Dermis blood vessel endothelial cell (primary cell): ENCODE measurements at places on chromosomes 3 and 15. TPM values are rescaled to one million over a fixed set of nuclear protein-coding genes. Genes with fewer than 3 reads are reported as not detected.

ST6GAL1 gene
- 104 and 126 TPM in 2 replicates for total RNA-seq

RTP4 gene
- 1.7 and 3.1 TPM in 2 replicates for total RNA-seq

DNA sequence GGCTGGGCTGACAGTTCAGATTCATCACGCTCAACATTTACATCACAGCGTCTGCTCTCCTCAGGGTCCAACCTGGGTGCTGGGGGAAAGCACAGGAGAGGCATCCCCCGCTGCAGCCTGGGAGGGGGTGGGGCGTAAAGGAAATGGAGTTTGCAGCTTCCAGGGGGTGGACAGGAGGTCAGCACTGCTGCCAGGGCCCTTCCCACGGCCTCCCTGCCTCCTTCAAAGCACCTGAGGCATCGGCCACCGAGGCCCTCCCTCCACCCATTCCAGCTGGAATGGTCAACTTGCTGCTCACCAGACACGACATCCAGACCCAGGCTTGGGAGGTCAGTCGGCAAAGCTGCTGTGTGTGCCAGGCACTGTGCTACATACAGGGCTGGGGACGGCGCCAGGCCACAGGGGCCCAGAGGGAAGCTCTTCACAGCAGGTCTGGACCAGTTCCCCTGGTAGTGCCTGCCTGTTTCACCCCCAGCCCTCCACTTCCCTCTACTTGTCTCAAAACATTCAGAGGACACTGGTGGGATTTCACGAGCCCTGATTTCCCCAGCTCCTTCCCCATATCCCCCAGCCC, 120.7 kb downstream of the ANP32A start:
- DNase-seq, result peak; percentile 9

ZNF660 gene
- 0.79 and 2.2 TPM in 2 replicates for total RNA-seq

GRCh38 chr3:26622621-26623418, at the start of gene LRRC3B:
Gene LRRC3B, plus strand, starts transcription at chr3:26622772. Its CDS starts 86,901 bp downstream, at chr3:26709673.
- no peak for DNase-seq

GRCh38 chr3:194877291-194878119, 191.8 kb downstream of the FAM43A start:
- DNase-seq, result no peak

- DNase-seq, result peak; percentile 72
Measured at GRCh38 chr3:72155391-72156064, 370.6 kb upstream of the PROK2 start.

- peak; percentile 64 for DNase-seq
Measured at GRCh38 chr3:71753701-71754609, at the start of gene GPR27. Gene GPR27, plus strand, starts transcription at chr3:71753855. Its CDS starts 195 bp downstream, at chr3:71754050.

WDR93 gene
- total RNA-seq, result not detected in 2 replicates

DNA sequence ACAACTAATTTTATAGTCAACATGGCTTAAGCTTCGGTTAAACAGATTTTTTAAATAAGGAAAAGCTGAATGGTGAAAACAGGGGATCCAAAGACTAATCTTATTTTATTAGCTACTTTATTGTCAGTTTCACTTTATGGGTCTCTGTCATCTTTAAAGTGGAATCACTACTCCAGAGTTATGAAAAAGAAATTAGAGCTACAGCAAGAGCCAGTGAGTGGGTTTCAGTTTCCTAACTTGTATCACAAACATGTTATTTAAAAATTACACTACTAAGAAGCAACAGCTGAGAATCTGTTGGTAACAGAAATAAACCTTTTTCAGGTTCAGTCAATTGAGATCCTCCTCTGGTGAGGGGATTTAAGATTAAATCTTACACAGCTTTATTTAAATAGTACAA, 10.0 kb downstream of the PHC3 start:
- no peak for DNase-seq

DNA sequence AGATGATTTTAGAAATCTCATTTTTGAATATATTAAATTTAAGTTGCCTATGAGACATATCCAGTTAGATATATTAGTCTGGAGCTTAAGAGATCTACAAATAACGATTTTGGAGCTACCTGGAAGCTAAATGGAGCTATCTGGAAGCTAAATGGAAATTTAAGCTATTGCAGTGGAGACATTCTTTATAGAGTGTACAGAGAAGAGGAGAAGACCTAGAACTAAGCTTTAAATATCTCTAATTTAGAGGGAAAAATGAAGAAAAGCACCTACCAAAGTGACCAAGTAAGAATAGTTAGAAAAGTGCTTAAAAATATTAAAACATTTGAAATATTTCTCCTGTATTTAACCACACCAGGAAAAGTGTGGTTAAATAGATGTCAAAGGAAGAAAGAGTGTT, 28.3 kb downstream of the SPESP1 start:
- no peak for DNase-seq

GRCh38 chr15:34043391-34043790, 4.4 kb upstream of the AVEN start:
- no peak for DNase-seq

TMCO5A gene
- total RNA-seq, result not detected in 2 replicates

DLEC1 gene
- total RNA-seq, result under 0.01 TPM in 1 of 2 replicates, not detected in the other

- peak; percentile 29 for DNase-seq
Measured at GRCh38 chr15:84983711-84984110, 2.1 kb downstream of the PDE8A start.

ARGFX gene
- not detected in 2 replicates for total RNA-seq

ATP10A gene
- 0.05 and 0.17 TPM in 2 replicates for total RNA-seq

DNA sequence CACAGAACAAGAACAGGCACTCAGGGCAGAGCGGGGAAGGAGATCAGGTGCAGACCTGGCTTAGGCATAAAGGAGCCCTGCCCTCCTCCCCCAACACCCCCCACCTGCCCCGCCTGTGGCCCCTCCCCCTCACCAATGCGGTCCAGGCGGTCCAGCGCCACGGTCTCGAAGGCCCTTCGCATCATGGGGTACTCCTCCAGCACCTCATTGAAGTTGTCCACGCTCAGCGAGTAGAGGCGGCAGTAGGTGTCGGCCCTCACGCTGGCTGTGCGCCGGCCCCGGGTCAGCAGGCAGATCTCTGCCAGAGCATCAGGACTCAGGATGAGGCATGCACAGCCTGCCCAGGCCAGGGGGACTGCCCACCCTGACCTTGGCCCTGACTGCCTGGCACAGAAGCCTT, 44.8 kb downstream of the HCN4 start:
- no peak for DNase-seq

GRCh38 chr15:31245756-31246155, 80.9 kb upstream of the KLF13 start:
- no peak for DNase-seq

DNA sequence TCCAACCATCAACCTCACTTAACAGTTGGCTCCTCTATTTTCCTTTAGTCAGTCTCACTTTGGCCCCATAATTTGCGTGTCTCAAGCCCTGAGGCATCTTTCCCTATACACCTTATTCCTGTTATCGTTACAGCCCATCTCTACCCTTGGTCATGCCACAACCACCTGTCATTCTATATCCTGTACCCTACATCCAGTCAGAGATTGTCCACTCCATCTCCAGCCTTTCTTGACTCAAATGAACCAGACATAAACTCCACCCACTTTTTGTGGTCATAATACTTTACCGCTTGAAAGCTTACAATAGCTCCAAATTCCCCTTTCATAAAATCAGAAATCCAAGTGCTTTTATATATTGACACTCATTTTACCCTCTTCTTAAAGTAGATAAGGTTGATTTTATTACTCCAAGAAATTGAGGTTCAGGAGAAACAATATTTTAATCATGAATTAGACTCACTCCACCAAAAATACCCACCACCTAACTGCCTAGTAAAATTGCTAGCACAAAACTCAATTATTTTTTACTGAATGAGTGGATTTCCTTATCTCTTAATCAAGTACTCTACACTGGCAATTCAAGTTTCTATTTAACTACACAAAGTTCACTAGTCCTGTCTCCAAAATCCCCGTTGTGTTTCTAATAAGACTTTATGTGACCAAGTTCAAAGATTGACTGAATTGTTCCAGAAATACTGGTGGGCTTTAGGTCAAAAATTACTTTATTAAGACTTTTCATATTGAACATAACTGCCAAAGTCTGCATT, 9.1 kb downstream of the CCR4 start:
- DNase-seq, result no peak
